Endodermal cell (in vitro differentiated cells): ENCODE measurements at places on chromosomes 4 and X. TPM values are rescaled to one million over a fixed set of nuclear protein-coding genes. Genes with fewer than 3 reads are reported as not detected.
A peak's percentile ranks its signal among the peaks of the same experiment; 100 is the strongest.

Gene GRPEL1
- 18.5 to 53.9 TPM (median 19.0 TPM) in 3 replicates for total RNA-seq

Gene CSN1S1
- total RNA-seq, result not detected in 3 replicates

- no peak for DNase-seq
- H3K36me3 ChIP-seq, result no peaks in the 10 kb centered on the region
- no peak overlapping the region for H3K27ac ChIP-seq
- H3K4me3 ChIP-seq, result no peak overlapping the region
- H3K27me3 ChIP-seq, result no peaks in the 10 kb centered on the region
These were observed 76.8 kb upstream of the DDX53 start for GRCh38 chrX:22922961-22923360.

- no peaks in the 10 kb centered on the region for H3K4me1 ChIP-seq
- H3K27ac ChIP-seq, result no peak overlapping the region
- no peak for DNase-seq
- no peaks in the 10 kb centered on the region for H3K27me3 ChIP-seq
These were observed 252.9 kb upstream of the SMIM31 start for GRCh38 chr4:164501074-164501473.

DNA sequence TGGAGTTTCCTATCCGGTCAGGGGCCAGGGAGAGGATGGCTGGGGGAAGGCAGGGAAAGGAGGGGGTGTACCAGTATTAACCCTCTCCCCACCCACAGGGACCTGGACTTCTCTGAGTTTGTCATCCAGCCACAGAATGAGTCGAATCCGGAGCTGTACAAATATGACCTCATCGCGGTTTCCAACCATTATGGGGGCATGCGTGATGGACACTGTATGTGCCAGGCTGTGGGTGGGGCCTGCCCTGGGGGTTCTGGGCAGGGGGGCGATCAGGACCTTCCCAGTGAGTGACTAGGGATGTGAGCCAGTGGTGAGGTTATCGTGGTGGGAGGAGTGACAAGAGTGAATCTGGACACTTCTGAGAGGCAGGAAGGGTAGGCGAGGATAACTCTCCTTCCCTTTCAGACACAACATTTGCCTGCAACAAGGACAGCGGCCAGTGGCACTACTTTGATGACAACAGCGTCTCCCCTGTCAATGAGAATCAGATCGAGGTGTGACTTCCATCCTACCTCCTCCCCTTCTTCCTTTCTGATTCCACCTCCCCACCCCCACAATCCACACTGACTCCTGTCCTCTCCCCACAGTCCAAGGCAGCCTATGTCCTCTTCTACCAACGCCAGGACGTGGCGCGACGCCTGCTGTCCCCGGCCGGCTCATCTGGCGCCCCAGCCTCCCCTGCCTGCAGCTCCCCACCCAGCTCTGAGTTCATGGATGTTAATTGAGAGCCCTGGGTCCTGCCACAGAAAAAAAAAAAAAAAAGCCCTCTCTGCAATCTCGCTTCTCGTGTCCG lies 14.6 kb downstream of the USP11 start:
- no peak overlapping the region for H3K4me3 ChIP-seq
- H3K27ac ChIP-seq, result no peak overlapping the region
- H3K27me3 ChIP-seq, result no peaks in the 10 kb centered on the region
- no peak for DNase-seq
- no peaks in the 10 kb centered on the region for H3K4me1 ChIP-seq
- peaks cover 19% of the 10 kb centered on the region for H3K36me3 ChIP-seq

GRCh38 chr4:15457406-15458201 lies 12.1 kb upstream of the CC2D2A start:
- H3K27me3 ChIP-seq, result no peaks in the 10 kb centered on the region
- DNase-seq, result no peak
- no peaks in the 10 kb centered on the region for H3K36me3 ChIP-seq
- H3K4me1 ChIP-seq, result no peaks in the 10 kb centered on the region

DNA sequence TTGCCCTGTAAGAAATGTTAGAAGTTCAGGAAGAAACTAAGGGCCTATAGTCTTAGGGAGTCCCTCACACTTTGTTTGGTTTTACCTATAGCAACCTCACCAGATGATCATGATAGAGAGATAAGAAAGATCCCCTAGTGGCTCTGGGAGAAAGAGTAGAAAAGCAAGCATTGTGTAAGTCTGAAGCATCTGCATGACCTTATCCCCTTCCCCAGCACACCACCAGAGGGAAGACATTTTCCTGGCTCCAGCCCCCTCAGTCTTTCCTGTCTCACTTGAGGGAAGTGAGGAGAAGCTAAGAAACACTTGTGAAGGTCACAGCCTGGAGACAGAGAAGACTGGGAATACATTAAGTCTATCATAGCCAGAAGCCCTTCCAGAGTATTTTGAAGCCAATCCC lies 154.0 kb downstream of the EVC2 start:
- no peaks in the 10 kb centered on the region for H3K27me3 ChIP-seq
- H3K36me3 ChIP-seq, result no peaks in the 10 kb centered on the region
- no peak overlapping the region for H3K27ac ChIP-seq

- no peaks in the 10 kb centered on the region for H3K36me3 ChIP-seq
- no peak overlapping the region for H3K27ac ChIP-seq
- DNase-seq, result no peak
- H3K4me1 ChIP-seq, result peaks cover 16% of the 10 kb centered on the region
These were observed 135.4 kb upstream of the GNPDA2 start for GRCh38 chr4:44861756-44862155.

DNA sequence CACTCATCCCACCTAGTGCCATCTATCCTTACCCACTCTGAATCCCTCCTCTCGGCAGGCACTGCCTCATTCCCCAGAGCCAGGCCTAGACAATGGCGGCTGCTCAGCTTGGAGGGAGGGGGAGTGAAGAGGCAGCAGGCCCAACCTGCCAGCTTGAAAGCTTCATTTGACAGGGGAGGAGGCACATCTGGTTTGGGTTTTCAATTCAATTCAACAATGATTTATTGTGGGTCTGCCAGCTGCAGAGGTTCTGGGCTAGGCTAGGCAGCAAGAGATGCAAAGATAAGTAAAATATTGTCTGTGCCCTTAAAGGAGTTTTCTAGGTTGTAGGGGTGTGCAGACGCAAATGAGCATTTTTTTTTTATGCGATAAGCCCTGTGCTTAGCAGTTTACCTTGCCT lies 58.5 kb downstream of the RTL9 start:
- no peak overlapping the region for H3K27ac ChIP-seq
- H3K27me3 ChIP-seq, result no peaks in the 10 kb centered on the region
- DNase-seq, result no peak
- no peak overlapping the region for H3K4me3 ChIP-seq
- no peaks in the 10 kb centered on the region for H3K4me1 ChIP-seq
- no peaks in the 10 kb centered on the region for H3K36me3 ChIP-seq

DNA sequence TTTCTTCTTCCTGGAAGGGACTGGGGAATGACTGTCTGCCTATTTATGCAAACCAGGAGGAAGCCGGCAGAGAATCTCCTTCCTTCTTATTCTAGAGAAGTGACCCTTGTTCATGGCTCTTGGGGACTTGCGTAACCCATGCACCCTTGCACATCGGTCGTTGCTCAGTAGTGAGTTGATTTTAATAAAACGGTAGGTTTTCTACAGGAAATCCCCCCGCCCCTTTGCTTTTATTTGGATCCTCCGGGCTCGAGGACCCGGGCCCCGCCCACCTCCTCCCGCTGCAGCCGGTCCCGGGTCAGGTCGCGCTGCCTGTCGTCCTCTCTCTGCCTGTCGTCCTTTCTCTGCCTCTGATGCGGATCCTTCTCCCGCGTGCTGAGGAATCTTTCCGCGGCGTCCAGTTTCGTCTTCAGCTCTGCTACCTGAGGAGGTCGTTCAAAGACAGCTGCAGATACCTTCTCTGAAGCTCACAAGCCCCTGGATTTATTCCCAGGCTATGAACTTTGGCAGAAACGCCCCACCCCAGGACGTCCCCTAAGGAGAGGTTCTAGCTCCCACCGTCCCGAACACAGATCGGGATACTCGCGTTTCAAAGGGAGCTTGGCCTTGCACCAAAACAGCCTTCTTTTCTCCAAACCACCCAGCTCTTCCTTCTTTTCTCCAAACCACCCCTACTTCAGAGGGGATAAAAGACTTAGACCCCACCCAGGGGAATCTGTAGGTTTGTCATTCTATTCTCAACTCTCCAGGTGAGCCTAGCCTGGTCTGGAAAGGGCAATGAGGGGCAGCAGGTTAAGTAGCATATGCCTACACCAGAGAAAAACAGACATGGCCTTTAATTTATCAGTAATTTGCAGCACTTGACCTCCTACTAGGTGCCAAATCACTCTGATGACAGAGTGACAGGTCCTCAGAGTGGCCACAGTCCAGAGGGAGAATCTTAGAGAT lies 7.0 kb downstream of the TNIP3 start:
- H3K4me3 ChIP-seq, result peak overlapping the region; percentile 87
- H3K36me3 ChIP-seq, result no peaks in the 10 kb centered on the region
- peaks cover 8% of the 10 kb centered on the region for H3K27me3 ChIP-seq

Gene MGAT4D
- not detected in 3 replicates for total RNA-seq

- H3K27me3 ChIP-seq, result no peaks in the 10 kb centered on the region
- H3K4me1 ChIP-seq, result peaks cover 18% of the 10 kb centered on the region
- DNase-seq, result peak; percentile 94
- H3K36me3 ChIP-seq, result peaks cover 35% of the 10 kb centered on the region
- H3K4me3 ChIP-seq, result peak overlapping the region; percentile 11
These were observed 42.4 kb upstream of the SLC2A9 start for GRCh38 chr4:10063544-10064300.

Gene GPR50
- 0.70 TPM in 2 replicates for total RNA-seq
